Activated CD4-positive, alpha-beta memory T cell treated with anti-CD3 and anti-CD28 coated beads, Interleukin-2, amount 10 ng/mL, durations not matched to agents 7 days and 5 days (primary cell): ENCODE measurements at places on chromosomes 7 and 10. TPM values are rescaled to one million over a fixed set of nuclear protein-coding genes. Genes with fewer than 3 reads are reported as not detected.

The SLC16A9 gene
- total RNA-seq: 0.48 TPM

- no peak overlapping the region for H3K4me3 ChIP-seq
- H3K36me3 ChIP-seq: no peaks in the 10 kb centered on the region
- H3K27me3 ChIP-seq: no peaks in the 10 kb centered on the region
- DNase-seq: no peak
Observed at GRCh38 chr10:79106256-79107050, 37.7 kb downstream of the ZMIZ1 start.

DNA sequence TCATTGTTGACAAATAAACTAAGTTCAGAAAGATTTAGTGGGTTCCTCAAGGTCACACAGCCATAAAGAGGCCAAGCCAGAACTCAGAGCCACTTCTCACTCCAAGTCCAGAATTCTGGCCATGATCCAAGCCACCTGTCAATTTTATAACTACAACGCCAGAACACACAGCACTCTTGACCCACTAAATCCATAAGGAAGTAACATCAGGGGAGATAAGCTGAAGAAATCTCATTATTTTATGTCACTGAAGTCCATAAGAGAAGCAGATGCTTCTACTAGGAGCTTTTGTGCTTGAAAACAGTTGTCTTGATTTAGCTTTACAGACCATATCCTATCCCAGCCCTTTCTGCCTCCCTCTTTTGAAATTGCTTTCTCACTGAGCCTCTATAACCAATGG is 15.9 kb downstream of the ADAM12 start:
- no peaks in the 10 kb centered on the region for H3K36me3 ChIP-seq
- no peaks in the 10 kb centered on the region for H3K4me1 ChIP-seq
- no peak for DNase-seq
- no peak overlapping the region for H3K27ac ChIP-seq
- no peaks in the 10 kb centered on the region for H3K27me3 ChIP-seq
- no peak overlapping the region for H3K4me3 ChIP-seq

The RBP4 gene
- total RNA-seq: not detected

- no peak overlapping the region for H3K4me3 ChIP-seq
- no peaks in the 10 kb centered on the region for H3K27me3 ChIP-seq
- H3K4me1 ChIP-seq: peaks cover 36% of the 10 kb centered on the region
Observed at GRCh38 chr10:124746992-124747391, 2.8 kb upstream of the FAM53B start.

GRCh38 chr10:131870831-131871672 is 29.8 kb upstream of the PPP2R2D start:
- no peak overlapping the region for H3K27ac ChIP-seq
- H3K4me1 ChIP-seq: peaks cover 2% of the 10 kb centered on the region
- H3K36me3 ChIP-seq: no peaks in the 10 kb centered on the region
- H3K4me3 ChIP-seq: no peak overlapping the region

The HGF gene
- not detected for total RNA-seq

DNA sequence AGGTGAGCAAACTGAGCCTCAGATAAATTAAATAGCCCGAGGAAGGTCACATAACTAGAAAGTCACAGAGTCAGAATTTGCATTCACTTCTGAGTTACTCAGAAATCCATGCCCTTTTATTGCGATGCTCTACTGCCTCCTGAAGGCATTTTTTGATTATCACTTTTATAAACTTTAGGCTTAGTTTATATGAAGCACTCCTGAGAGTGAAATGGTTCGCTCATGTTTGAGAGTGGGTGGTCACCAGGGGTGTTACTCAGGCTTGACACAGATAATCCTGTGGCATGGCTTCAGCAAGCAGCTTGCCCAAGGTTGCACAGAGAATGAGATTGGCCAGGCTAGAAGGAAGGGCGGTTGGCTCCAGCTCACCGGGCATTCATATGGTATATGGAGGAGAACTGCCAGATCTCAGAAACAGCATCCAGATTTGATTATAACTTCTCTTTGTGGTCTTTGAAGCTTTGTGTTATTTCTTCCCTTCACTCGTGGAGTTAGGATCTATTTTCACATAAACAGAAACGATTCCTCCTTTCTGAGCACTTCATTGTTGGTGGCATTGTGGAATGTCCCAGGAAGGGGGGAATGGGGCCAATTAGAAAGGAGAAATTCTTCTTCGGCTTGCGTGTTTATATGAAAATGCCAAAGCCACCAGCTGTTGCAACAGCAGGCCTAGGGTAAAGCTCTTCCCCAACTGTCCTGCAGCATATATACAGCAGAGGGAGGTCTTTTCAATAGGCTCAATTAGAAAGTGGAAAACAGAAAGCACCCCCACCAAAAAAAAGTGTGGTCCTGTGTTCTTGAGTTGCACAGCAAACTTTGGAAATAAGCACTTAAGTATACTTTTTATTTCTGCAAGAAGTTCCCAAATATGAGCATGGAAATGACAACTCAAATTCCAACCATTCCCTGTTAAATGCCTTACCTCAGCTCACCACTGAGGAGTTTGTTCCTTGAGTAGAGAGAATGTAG is 628.8 kb downstream of the SUGCT start:
- H3K27ac ChIP-seq: no peak overlapping the region
- DNase-seq: no peak
- H3K27me3 ChIP-seq: no peaks in the 10 kb centered on the region
- H3K36me3 ChIP-seq: no peaks in the 10 kb centered on the region
- no peak overlapping the region for H3K4me3 ChIP-seq
- H3K4me1 ChIP-seq: no peaks in the 10 kb centered on the region

GRCh38 chr7:37007691-37008090 is 283.4 kb upstream of the AOAH start:
- no peaks in the 10 kb centered on the region for H3K27me3 ChIP-seq
- no peak overlapping the region for H3K4me3 ChIP-seq
- no peak for DNase-seq
- no peak overlapping the region for H3K27ac ChIP-seq

DNA sequence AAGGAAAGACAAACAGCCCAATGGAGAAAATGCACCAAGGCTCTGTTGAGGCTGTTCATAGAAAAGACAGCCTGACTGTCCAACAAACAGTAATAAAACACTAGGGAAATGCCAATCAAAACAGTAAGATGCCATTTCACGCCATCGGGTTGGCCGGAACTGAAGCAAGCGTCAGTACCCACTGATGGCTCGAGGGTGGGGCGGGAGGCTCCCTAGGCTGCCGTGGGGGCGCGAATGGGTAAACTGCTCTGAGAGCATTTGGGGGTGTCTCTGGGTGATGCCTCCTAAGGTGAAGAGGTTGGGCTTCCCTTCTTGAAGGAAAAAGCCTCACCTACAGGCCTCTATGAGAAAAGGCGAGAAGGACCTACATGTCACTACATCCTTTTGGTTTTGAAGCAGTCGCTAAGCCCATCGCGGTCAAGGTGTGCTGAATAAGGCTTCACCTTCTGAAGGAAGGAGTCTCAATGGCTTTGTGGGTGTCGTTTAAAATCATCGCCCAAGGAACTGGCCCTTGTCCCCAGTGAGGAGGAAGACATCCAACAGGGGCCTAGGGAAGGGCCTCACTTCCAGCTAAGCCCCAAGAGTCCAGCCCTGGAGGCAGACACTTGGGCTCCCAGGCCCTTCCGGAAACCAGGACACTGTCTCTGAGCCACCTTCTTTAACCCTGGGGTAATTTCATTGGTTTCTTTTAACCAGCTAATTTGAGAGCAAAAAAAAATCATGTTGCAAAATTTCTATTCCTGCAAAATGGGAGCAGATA is 98.5 kb upstream of the PPP2R2D start:
- H3K27ac ChIP-seq: no peak overlapping the region
- DNase-seq: no peak
- H3K27me3 ChIP-seq: peaks cover 3% of the 10 kb centered on the region
- H3K4me1 ChIP-seq: no peaks in the 10 kb centered on the region

DNA sequence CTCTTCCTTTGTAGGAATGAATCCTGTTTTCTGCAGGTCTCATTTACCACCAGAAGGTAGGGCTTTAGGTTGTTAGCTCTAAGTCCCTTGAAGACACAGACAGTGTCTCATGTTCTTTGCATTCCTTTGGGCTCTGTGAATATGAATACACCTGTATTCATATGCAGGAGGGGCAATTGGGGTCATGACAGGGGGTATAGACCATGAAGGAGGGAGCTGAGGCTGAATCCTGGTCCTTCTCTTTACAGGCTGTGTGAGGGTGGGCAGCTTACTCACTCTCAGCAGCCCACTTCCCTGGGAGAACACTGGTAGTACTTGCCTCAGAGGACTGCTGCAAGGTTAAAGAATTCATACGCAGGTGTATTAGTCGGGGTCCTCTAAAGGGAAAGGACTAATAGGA is 267.2 kb upstream of the MGMT start:
- no peak overlapping the region for H3K4me3 ChIP-seq
- no peaks in the 10 kb centered on the region for H3K4me1 ChIP-seq
- H3K27ac ChIP-seq: no peak overlapping the region
- H3K36me3 ChIP-seq: no peaks in the 10 kb centered on the region
- no peak for DNase-seq

GRCh38 chr10:11236234-11236633 is 218.6 kb downstream of the CELF2 start:
- peaks cover 89% of the 10 kb centered on the region for H3K4me1 ChIP-seq
- peaks cover 79% of the 10 kb centered on the region for H3K36me3 ChIP-seq
- H3K4me3 ChIP-seq: peak overlapping the region; percentile 18
- DNase-seq: peak; percentile 52
- H3K27ac ChIP-seq: peak overlapping the region; percentile 71
- H3K27me3 ChIP-seq: no peaks in the 10 kb centered on the region

GRCh38 chr7:23072048-23072447 is 33.5 kb upstream of the KLHL7 start:
- DNase-seq: no peak
- H3K27ac ChIP-seq: no peak overlapping the region
- H3K4me1 ChIP-seq: no peaks in the 10 kb centered on the region
- no peak overlapping the region for H3K4me3 ChIP-seq

- no peak for DNase-seq
- H3K36me3 ChIP-seq: no peaks in the 10 kb centered on the region
- no peak overlapping the region for H3K4me3 ChIP-seq
Observed at GRCh38 chr7:45500257-45500656, 73.9 kb upstream of the ADCY1 start.

DNA sequence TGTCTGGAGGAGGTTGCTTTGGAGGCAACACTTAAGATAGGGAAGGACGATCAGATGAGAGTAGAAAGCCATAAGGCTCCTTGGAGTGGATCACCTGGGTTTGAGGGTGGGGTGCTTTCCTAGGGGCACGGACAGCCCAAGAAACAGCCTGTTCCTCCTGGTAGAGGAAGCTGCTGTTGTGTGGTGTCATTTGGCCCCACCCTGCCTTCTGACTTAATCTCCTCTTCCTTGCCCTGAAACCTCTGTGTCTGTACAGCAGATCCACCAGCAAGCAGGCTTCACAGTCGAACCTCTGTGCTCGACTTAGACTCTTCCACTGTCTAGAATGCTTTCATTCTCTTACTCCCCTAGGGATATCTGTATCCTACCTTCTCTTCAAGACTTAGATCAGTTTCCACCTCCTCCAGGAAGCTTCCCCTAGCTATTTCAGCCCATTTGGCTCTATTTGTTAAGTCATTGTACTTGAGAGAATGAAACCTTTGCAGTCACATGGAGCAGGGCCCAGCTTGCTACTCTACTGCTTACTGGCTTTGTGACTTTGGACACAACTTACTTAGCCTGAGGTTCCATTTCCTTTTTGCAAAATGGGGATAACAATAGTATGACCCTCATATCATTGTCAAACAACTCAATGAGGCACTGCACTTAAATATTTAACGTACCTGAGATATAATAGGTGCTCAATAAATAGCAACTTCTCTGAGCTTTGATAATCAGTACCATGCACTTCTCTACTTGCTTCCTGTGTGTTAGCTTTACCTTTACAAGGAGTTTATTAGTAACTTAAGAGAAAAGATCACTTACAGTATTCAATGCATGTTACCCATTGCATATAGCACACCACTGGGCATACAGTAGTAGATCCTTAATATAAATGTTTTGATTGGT is 5.0 kb downstream of the MXI1 start:
- H3K36me3 ChIP-seq: peaks cover 35% of the 10 kb centered on the region
- peaks cover 54% of the 10 kb centered on the region for H3K4me1 ChIP-seq
- H3K27ac ChIP-seq: peak overlapping the region; percentile 95
- H3K4me3 ChIP-seq: peak overlapping the region; percentile 87
- DNase-seq: peak; percentile 75

GRCh38 chr7:56078196-56078595 is 14.1 kb downstream of the SUMF2 start:
- no peak overlapping the region for H3K27ac ChIP-seq
- H3K4me3 ChIP-seq: no peak overlapping the region
- H3K4me1 ChIP-seq: peaks cover 2% of the 10 kb centered on the region
- no peaks in the 10 kb centered on the region for H3K27me3 ChIP-seq
- peaks cover 35% of the 10 kb centered on the region for H3K36me3 ChIP-seq
- no peak for DNase-seq

The TAS2R41 gene
- not detected for total RNA-seq

DNA sequence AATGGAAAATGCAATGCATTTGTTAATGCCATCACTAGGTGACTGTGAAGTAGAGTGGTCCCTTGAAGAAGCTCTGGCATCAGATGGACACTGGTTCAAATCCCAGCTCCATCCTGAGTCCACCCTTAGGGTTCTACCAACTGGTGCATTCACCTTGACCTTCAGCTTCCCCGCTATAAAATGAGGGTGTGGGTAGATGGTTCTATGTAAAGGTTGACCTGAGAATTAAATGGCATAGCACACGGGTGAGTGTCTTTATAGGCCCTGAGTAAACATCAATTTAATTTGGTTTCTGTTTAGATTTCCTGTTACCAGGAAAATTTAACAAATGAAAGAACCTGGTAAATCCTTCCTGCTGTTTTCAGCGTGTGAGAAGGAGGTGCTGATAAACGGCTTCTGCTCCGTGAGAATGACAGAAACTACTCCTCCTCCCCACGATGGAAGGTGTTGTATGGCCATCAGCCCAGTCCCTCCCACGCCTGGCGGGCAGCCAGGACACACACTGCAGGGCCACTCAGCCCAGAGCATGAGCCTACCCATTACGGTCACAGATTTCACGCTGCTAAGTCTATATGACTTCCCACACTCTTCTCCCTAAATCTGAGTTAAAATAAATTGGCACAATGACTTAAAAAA is 210.1 kb downstream of the TNS3 start:
- no peak overlapping the region for H3K4me3 ChIP-seq
- H3K36me3 ChIP-seq: no peaks in the 10 kb centered on the region
- H3K4me1 ChIP-seq: no peaks in the 10 kb centered on the region
- H3K27me3 ChIP-seq: no peaks in the 10 kb centered on the region

GRCh38 chr10:70145166-70145665 is 1.3 kb downstream of the TYSND1 start:
- peaks cover 19% of the 10 kb centered on the region for H3K4me1 ChIP-seq
- H3K4me3 ChIP-seq: peak overlapping the region; percentile 68
- no peaks in the 10 kb centered on the region for H3K27me3 ChIP-seq
- peak overlapping the region; percentile 49 for H3K27ac ChIP-seq
- peaks cover 7% of the 10 kb centered on the region for H3K36me3 ChIP-seq

DNA sequence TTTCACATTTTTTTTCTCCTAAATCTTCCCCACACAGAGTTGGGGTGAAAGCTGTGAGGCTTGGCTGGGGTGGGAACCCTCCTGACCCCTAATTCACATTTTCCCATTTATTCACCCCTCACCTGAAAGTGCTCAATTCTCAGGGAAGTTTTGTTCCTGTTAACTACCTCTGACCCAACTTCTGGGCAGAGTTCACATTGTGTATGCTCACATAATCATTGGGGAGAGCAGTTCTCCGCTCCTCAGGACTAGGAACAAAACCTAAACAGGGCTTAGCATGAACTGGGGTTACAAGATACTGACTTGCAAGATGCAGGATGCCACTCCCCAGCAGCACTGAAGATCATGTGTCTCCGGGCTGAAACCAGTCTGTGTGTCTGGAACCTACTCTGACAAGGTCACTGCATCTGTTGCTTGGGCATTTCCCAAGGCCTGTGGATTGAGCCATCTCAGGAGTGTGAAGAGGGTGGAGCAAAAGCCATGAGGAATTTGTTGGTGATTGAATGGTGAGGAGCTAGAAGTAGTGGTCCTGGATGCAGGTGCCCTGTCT is 258.1 kb upstream of the IGFBP3 start:
- H3K27ac ChIP-seq: no peak overlapping the region
- H3K27me3 ChIP-seq: no peaks in the 10 kb centered on the region
- H3K36me3 ChIP-seq: no peaks in the 10 kb centered on the region
- no peaks in the 10 kb centered on the region for H3K4me1 ChIP-seq
- no peak for DNase-seq
- no peak overlapping the region for H3K4me3 ChIP-seq

The OPN1SW gene
- total RNA-seq: not detected
